ENCODE measurements at places on chromosomes 2 and 18.

DNA sequence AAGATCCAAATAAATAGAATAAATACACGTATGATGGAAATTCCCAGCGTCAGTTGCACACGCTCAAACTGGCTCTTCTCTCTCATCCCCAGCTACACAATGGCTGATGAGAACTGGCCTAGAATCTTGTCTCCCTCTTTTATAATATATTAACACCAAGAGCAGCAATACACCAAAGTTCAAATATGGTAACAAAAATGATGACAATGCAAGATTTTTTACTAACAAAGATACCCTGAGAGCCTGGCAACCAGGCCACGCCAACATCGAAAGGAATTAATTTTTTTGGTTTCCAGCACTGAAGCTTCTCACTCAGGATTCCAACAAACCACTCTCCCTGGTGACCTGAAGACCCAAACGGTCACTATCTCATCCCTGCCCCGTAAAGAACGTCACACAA lies 302.7 kb upstream of the ID2 start:
- DNase-seq = no peak

DNA sequence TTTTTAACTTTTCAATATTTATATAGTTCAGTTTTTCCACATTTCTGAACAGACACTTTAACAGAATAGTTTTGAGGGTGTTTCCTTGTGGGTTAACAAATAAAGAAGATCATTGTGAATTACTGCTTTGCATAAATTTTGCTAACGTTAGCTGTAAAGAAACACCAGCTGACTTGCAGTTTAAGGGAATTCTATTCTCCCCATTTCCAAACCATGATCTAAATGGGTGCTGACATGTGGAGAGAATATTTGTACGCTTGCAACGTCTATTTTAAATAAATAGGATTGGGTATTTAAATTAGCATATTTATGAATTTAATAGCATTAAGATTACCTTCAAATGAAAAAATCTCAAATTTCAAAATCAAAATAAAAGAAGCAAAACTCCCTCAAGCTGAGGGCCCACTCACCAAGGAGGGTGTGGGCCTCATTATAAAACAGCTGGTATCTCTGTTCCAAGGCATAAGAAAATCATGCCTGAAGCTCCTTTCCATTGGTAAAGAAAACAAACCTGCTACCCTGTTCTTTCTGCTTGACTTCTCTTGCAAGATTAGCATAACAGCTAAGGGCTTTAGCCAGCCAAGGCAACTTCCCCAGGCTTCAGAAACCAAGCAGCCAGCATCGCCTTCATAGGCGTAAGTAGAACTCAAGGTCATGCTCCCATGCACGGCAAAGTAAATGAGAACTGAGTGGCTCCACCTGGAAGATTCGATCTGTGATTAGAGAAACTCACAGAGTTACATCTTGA lies 3.2 kb downstream of the MRO start:
- DNase-seq = no peak

DNA sequence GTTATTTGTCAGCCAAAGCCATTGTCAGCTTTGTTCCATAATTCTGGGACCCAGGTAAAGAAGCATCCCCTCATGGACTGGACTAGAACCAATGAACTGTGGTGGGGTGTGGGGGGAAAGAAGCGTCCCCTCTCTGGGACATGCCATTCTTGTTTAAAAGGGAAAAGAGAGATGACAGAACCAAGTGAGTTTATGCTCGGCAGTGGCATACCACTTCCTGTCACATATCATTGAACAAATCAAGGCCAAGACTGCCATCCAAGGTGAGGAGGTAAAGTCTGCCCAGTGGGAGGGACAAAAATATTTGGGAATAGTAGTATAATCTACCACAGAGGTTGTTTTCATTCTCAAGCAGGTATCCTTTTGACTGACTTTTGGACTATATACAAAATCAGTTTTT lies 4.7 kb upstream of the GLS start:
- no peak for DNase-seq

GRCh38 chr18:22684268-22684667 lies 248.9 kb upstream of the RBBP8 start:
- DNase-seq = no peak

- no peak for DNase-seq
Observed at GRCh38 chr18:59898609-59899297, 1.0 kb upstream of the PMAIP1 start.

GRCh38 chr18:54726143-54726542 lies 102.1 kb upstream of the RAB27B start:
- no peak for DNase-seq

- DNase-seq = no peak
Observed at GRCh38 chr18:8722946-8723820, 17.8 kb downstream of the MTCL1 start.

DNA sequence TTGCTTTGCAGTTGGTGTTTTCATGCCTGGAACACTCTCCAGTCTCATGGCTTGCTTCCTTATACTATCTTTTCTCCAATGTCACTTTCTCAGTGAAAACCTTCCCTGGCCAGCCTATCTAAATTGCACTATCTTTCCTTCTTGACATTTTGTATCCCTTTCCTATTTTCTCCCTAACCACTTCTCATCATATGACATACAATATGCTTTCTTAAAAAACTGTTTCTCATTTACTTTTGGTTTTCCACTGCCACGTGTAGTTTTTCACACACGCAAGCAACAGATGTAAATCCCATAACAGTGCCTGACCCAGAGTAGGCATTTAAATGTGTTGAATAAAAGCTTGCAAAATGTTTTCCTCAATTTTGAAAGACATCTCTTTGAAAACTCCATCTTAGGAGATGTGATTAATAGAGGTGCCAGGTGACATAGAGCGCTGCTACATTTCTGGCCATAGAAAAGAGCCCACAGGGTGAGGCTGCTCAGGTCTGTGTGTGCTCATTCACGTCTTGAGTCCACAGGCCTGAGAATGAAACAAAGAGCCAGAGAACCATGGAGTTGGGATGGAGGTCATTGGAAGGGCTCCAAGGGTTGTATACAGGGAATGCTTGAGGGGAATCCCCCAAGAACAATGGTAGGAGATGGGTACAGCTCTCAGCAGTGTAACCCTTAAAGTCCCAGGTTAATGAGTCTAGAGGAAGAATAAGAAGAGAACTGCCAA lies 12.7 kb downstream of the ZNF24 start:
- no peak for DNase-seq

GRCh38 chr2:99858951-99859596 lies 283.3 kb downstream of the AFF3 start:
- no peak for DNase-seq

DNA sequence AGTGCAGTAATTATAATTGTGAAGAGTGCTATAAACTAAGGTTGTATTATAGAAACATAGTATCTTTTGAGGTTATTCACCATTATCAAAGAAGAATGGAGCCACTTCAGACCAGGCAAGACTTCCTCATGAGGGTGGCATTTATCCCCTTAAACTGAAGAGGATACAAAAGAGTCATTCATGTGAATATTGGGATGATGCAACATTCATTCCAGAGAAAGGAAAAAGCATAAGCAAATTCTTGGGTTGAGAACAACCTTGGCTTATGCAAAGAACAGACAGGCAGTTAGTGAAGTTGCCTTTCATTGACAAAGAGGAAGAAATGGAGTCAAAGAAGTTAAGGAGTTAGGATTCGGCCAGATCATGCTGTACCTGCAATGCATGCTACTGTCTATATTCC lies 682.5 kb downstream of the MBD2 start:
- no peak for DNase-seq

GRCh38 chr2:232235716-232236115 lies 142.8 kb upstream of the ALPP start:
- no peak for DNase-seq

DNA sequence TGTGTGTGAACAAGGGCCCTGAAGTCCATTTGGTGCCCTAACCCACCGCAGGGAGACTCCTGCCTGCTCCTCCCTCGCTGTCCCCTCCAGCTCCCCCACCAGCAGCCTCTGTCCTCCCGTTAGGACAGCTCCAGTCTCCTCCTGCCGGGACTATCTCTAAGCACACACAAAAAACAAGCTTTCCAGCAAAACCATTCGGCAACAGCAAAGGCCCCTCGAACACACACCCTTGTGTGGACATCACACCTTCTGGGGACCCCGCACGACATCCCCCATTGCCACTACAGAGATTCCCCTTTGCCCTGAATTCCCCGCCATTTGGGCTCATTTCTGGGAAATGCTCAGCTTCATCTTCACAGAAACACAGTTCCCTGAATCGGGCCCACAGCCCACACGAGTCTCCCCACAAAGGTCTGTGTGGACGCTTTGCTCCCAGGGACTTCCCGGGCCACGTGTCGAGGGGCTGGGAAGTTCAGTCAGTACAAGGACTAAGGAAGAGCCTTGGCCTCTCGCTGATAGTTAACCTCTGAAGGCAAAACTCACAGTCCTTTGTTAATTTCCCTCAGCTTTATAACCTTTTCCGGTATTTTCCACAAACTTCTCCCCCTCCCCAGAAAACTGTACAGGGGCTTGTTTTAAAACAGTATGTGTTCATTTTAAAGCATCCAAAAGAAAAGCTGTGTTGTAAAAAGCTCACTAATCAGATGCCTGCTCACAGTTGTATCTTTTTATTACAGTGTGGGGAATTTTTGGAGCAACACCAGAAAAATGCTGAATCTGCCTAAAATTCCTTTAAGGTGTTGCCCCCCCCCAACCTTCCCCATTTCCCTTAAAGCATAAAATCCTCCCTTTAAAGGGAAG lies 25.9 kb downstream of the SMAD7 start:
- no peak for DNase-seq

DNA sequence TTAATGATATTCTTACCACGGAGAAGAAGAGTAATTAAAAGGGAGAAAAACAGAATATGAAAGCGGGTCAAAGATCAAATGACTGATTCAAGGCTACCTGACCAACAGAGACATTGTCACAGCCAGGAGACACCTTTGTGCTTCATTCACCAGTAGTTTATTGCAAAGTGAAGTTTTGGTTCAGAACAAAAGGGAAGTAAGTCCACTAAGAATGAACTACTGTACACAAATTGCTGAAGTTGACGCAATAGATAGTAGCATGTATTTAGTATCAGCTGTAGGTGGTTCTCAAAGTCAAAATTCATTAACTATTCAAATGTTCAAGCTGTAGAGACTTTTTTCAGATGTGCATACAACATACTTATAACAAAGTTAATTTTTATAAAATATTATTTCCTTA lies 64.7 kb upstream of the COX7A2L start:
- no peak for DNase-seq

DNA sequence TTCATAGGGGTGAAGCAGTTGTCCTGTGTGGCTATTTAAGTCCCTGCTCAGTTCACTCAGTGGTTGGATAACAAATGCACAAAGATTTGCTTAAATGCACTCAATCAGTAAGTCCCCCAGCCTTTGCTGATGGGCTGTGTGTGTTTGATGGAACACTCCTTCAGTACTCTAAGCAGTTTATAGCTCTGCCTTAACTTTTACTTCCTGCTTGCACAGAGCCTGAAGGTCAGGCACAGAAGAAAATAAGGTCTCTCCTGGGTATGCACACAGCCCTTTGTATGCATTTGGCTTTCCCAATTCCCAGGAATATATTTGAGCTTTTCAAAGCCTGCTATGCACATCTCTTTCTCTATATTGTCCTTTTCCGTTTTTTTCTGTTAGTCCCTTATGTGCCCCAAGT lies 208.7 kb upstream of the STK17B start:
- no peak for DNase-seq

DNA sequence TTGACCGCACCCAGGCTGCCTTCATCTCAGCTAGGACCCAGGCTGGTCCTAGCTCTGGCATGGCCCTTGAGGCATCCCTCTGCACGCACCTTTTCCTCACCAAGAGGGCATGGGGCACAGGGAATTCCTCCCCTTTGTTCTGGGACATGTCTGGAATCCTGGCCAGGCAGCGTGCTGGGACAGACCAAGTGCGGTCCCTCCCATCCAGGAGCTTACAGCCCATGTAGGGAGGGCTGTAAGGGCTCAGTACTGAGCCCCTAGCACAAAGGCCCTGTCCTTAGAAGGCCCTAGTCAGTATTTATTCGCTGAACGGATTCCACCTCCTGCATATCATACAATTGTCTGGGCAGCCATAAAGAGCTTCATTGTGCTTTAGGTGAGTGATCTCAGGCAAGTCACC lies 3.0 kb downstream of the TMEM37 start:
- DNase-seq = no peak

DNA sequence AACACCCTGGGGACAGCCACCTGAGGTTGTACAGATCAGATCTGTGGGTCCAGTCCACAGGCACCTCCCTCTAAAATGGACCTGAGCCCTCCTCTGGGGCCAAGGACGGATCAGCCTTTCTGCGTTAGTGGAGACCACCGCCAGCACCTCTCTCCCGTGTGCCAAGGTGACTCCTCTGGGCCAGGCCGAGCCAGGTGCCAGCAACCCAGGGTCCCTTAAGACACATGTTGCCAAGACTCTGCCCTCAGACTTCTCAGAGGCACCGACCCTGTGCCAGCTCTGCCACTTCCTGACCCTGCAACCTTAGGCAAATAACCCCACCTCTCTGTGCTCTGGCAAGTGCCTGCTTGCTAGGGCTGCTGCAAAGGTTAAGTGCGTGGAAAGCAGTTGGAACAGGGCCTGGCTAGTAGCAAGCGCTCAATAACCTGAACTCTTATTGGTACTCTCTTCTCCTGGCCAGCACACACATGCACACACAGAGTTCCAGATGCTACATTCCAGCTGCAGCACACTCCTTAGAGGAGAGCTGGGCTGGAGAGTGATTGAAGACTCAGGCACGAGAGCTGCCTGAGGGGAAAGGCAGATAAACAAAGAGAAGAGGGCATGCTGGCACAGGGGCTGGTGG lies 105.6 kb downstream of the TNS1 start:
- DNase-seq = no peak

DNA sequence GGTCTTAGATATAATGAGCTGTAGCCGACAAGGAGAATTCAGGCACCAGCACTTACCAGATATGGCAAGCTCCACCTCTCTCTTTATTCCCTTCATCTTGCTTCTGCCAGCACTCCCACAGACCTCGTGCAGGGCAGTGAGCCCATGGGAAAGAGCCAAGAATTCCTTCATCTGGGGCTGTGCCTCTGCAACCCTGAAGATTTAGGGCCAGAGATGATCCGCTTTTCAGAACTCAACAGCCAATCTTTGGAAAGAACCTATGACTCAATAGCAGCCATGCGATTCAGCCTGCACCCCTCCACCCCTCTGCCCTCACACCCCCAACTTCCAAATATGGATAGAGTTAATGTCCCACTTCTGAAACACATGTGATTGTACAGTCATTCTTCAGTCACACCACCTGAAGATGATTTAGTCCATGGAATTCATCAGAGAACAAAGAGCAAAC lies 533.7 kb upstream of the TNP1 start:
- DNase-seq = no peak

Data from stimulated activated naive CD8-positive, alpha-beta T cell treated with anti-CD3 and anti-CD28 coated beads, Interleukin-15, amount 100 ng/mL, for 72 hours (primary cell).